Fibroblast of skin of left biceps (primary cell): ENCODE measurements at places on chromosomes 5 and 9.

- no peak for DNase-seq
Measured at GRCh38 chr9:116414374-116414773, 260.8 kb downstream of the PAPPA start.

- no peak for DNase-seq
Measured at GRCh38 chr5:175479125-175479881, 943 bp downstream of the SFXN1 start.

DNA sequence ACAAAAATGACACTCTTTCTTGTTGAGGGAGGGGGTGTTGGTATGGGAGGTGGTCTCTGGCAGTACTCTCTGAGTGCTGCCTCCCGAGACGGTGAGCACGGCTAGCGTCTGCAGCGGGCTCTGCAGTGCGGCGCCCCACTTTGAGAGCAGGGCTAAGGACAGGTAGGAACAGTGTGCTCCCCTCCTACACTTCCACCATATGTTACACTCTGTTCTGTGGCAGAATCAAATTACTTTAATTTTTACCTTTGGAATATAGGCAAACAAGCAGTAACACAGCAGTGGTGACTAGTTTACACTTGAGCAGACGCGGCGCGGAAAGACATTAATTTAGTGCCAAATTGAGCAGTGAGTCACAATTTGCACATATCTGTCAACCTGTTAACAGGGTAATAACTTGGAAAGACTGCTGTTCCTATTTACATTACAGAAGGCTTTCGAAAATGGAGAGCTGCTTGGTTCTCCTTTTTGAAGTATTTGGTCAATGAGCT lies 136.3 kb downstream of the MED27 start:
- DNase-seq = no peak

- DNase-seq = peak; percentile 95
Measured at GRCh38 chr5:54743997-54744788, 226.6 kb downstream of the SNX18 start.

DNA sequence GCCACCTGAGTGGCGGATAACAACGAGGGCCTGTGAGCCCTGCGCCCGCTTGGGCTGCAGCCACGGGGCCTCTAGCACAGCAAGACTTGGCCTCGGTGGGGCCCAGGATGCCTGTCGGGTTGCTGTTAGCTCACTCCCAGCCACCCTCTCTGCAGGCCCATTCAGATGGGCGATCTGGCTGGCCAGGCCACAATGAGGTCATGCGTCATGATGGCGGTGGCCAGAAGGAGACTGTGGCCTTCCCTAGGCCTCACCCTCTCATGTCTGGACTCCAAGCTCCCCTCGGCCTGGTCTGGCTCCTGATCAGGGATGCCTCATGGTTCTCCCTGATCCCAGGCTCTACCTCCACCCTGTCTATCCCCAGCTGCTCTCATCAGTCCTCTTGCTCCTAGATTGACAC lies 19.0 kb upstream of the TCOF1 start:
- DNase-seq = no peak

GRCh38 chr9:3080951-3081350 lies 237.1 kb upstream of the PUM3 start:
- no peak for DNase-seq

DNA sequence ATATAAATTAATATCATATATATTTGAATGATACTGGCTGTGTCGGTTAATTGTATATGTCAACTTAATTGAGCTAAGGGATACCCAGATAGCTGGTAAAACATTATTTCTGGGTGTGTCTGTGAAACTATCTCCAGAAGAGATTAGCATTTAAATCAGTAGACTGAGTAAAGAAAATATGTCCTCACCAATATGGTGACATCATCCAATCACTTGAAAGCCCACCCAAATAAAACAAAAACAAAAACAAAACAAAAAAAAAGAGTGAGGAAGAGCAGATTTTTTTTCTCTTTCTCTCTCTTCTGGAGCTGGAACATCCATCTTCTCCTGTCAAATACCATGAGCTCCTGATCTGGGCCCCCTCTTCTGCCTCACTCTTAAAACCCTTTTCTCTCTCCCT lies 15.7 kb upstream of the CCDC152 start:
- DNase-seq = no peak

DNA sequence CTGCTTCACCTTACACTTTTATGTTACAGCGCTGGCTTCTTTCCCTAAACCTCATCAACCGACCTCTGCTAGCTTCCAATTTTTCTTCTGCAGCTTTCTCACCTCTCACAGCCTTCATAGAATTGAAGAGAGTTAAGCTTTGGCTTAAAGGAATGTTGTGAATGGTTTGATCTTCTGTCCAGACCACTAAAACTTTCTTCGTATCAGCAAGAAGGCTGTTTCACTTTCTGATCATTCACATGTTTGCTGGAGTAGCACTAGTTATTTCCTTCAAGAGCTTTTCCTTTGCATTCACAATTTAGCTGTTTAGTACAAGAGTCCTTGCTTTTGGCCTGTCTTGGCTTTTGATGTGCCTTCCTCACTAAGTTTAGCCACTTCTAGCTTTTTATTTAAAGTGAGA lies 49.5 kb downstream of the NR3C1 start:
- no peak for DNase-seq

GRCh38 chr9:134694368-134694665 lies 52.7 kb downstream of the COL5A1 start:
- DNase-seq = no peak

- DNase-seq = peak; percentile 83
Measured at GRCh38 chr9:22084336-22085035, 75.4 kb upstream of the CDKN2B start.

DNA sequence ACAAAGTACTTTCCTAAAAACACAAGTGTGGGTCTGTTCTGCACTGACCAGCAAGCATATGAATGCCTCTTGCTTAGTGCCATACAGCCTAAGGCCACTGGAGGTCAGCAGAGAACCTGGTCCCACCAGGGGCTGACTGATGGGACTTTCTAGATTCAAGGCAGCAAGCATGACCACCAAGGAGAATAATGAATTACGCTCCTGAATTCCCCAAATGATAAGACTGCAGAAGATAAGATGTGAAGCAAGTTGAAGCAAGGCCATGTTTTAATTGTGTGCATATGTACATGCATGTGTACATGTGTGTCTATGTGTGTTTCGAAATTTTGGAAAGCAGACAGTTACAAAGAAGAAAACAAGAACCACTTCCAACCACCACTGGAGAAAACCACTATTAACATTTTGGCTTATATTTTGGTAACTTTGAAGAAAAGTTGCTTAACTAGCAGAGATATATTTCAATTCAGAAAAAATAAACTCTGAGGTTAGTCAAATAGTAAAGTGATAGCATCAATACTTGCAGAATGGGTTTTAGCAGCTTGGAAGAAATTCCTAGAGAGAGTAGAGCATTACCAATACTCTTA lies 70.5 kb downstream of the ERP44 start:
- peak; percentile 33 for DNase-seq

GRCh38 chr9:127397646-127398274 lies 791 bp downstream of the SLC2A8 start:
- DNase-seq = no peak

- no peak for DNase-seq
Measured at GRCh38 chr5:175551266-175551665, 72.9 kb downstream of the SFXN1 start.

- DNase-seq = peak; percentile 40
Measured at GRCh38 chr5:143824851-143825720, 13.1 kb downstream of the HMHB1 start.

- DNase-seq = no peak
Measured at GRCh38 chr5:95909738-95910137, 51.9 kb downstream of the ELL2 start.

DNA sequence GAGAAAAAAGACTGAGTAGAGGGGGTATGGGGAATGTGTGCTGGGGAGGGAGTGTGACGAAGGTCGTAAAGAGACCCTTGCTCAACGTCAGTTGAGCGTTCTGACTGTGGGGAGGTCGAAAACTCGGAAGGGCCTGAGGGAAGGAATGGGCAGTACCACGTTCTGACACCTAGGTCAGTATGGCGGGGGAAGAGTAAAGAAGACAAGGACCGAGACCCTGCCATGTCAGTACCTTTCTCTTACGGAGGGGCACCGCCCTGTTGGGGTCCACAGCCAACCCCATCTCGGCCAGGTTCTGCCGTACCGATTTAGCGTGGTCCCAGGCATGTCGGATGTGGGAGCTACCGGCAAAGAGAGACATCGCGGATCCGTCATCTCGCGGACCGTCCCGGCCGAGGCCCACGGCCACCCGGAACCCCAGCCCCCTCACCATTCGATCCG lies 375 bp downstream of the NOP16 start:
- no peak for DNase-seq

DNA sequence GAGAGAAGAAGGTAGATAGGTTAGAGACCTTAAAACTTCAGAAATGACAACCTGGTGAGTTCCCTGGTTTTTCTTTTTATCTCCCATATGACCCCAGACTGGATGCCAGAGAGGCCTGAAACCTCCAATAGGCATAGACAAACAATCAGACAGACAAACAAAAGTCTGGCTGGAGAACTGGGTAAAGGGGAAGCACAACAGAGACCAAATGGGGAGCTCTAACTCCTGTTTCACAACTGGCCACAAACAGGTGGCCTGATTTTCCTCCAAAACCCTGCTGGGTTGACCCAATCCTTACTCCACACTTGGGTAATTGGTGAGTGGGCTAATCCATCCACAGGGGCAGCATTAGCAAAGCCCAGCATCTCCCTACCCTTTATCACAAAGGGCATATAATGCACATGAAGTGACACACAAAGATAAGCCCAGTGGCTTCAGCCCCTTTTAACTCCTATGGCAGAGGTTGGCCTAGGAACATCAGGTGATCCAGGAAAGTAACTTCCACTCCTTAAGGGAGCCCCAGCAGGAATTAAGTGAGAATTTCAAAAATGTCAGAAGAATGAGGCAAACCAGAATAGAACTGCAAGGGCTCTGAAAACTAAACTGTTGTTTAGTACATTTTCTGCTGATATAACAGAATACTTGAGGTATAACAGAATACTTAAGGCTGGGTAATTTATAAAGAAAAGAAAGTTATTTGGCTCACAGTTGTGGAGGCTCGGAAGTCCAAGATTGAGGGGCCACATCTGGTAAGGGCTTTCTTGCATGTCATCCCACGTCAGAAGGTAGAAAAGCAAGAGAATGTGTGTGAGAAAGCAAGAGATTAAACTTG lies 60.9 kb upstream of the ROR2 start:
- DNase-seq = no peak

DNA sequence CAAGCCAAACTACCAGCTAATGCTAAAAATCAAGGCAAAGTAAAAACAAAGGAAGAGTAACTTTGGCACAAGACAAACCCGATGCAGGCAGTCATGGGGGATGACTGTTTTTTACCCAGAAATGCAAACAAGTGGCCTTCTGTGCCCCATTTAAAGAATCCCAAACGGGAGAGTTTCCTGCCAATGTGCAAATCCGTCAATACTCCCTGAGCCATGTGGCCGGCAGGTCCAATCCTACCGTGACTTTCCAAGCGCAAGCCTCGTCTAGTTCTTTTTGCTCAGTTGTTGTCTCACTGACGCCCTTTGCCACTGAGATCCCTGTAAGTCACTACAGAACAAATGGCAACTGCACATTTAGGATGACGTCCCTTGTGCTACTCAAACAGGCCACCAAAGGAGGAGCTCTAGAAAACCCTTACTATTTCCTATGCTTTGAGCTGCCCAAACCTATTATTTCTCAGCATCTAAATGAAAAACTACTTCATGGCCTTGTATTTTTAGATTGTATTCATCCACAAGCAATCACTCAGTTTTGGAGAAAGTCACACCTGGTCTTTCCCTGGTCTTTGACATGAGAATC lies 43.4 kb downstream of the OTULIN start:
- no peak for DNase-seq

- DNase-seq = no peak
Measured at GRCh38 chr9:77848897-77849296, 182.7 kb downstream of the GNAQ start.

GRCh38 chr5:135307143-135307903 lies 91.7 kb downstream of the MACROH2A1 start:
- DNase-seq = no peak

- DNase-seq = no peak
Measured at GRCh38 chr9:122172131-122172530, 12.4 kb downstream of the MORN5 start.

- no peak for DNase-seq
Measured at GRCh38 chr5:146047396-146047795, 58.0 kb downstream of the PLAC8L1 start.

- DNase-seq = no peak
Measured at GRCh38 chr5:168710706-168711105, 131.5 kb upstream of the PANK3 start.

DNA sequence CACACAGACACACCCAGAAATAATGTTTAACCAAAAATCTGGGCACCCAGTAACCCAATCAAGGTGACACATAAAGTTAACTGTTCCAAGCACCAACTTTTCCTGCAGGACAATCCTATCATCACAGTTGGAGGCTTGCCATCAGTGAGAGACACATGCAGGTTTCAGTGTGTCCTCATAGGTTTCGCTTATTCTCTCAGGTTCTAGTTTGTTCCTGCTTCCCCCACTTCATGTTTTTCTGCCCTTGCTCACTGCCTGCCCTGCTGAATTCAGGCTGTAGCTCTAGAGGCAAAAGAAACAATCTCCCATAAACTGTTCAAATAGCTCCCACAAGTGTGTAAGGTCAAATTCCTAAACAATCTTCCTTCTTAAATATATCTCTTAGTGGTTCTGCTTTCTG lies 20.0 kb upstream of the SHISAL2B start:
- no peak for DNase-seq

DNA sequence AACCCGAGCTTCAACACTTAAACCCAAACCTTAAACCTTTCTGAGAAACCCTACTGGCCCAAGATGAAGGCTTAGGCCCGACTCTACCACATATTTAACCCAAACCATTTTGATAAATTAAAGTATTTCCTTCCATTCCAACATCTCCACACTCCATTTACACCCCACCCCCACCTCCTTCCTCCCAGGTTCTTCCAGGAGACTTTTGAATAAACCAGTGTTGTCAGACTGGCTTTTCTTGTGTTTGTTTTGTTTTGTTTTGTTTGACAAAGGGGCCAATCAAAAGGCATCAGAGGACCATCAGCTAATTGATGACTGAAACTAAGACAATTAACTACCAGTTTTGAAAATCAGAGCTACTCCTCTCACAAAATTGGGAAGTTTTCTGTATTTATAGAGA lies 4.6 kb upstream of the ZNF608 start:
- DNase-seq = no peak

- no peak for DNase-seq
Measured at GRCh38 chr5:150616024-150616470, 24.4 kb upstream of the SYNPO start.

DNA sequence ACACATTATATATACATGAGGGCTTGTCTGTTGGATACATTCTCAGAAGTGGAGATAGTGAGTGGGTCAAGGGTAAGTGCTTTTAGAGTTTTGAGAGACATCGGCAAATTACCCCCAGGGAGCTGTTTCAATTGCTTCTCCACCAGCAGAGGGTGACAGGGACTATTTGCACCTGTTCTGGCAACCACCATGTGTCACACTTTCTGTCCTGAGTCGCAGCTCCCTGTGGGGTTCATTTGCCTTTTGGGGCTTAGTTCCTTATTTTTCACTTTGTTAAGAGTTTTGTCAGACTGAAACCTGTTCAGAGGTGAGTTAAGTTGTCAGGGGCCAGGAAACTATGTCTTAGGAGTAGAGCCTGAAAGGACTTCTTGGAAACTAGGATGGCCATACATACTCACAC lies 20.1 kb upstream of the SLC36A1 start:
- DNase-seq = no peak

- DNase-seq = no peak
Measured at GRCh38 chr9:84583866-84584265, 85.7 kb upstream of the NTRK2 start.
